ENCODE measurements at places on chromosomes 16 and 17.

- no peak for DNase-seq
Observed at GRCh38 chr16:79473456-79473855, 127.1 kb downstream of the MAF start.

- DNase-seq, result no peak
Observed at GRCh38 chr17:77324227-77324626, 183.5 kb downstream of the SEC14L1 start.

GRCh38 chr16:30967795-30968194 is 10.2 kb downstream of the SETD1A start:
- DNase-seq, result no peak

DNA sequence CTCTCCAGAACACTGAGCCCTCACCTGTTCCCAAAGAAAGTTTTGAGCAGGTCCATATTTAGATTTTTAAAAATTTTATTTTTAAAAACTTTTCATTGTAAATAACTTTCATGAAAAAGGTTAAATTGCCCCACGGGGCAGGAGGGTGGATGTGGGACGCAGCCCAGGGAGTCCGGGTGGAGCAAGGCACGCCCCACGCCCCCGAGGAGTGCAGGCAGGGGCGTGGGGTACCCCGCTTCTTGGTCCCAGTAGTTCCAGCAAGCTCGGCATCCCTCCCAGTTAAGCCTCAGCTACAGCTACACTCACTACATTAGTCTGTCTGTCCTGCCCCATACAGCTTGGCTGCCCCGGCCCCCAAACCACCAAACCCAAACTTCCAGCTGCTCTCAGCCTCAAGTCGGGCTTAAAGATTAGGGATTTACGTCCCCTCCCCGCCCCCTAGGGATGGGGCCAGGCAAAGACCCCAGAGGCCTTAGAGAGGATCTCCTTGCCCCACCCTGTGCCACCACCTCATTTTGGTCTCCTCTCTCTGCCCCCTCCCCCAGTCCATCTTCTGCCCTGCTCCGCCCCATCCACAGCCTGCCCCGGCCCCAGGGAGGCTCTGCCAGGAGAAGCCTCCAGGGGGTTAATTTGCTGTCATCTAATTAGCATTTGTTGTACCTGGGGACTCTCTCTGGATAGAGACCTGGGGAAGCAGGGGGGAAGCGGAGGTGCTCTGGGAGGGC is 4.6 kb downstream of the FOXJ1 start:
- no peak for DNase-seq

DNA sequence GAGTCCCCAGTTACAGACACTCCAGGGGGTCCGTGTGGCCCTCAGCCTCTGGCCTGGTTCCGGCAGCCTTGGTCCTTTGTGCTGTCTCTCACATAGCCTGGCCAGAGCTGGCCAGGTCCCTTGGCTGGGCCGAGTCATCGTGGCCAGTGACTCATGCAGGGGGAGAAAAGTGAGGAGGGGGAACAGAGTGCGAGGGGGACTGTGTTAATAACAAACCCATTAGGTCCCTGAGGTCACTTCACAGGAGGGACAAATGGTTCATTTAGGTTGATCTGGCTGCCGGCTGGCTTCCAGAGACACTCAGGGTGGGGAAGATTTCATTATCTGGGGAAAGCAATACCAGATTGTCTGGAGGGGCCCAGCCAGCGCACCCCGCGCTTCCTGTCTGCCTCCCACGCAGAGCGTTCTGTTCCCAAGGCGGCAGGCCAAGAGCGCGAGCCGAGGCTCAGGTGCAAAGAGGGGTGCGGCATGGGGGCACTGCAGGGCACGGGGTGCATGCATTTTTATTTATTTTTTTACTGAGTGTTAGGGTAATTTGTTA is 223.1 kb downstream of the SEC14L1 start:
- no peak for DNase-seq

GRCh38 chr17:50604513-50604912 is 30.2 kb upstream of the ABCC3 start:
- no peak for DNase-seq

- no peak for DNase-seq
Observed at GRCh38 chr17:78210111-78210510, 3.9 kb upstream of the BIRC5 start.

- no peak for DNase-seq
Observed at GRCh38 chr17:57405491-57406072, 149.3 kb downstream of the MSI2 start.

GRCh38 chr17:63514974-63515373 is 8.2 kb upstream of the KCNH6 start:
- DNase-seq, result no peak

DNA sequence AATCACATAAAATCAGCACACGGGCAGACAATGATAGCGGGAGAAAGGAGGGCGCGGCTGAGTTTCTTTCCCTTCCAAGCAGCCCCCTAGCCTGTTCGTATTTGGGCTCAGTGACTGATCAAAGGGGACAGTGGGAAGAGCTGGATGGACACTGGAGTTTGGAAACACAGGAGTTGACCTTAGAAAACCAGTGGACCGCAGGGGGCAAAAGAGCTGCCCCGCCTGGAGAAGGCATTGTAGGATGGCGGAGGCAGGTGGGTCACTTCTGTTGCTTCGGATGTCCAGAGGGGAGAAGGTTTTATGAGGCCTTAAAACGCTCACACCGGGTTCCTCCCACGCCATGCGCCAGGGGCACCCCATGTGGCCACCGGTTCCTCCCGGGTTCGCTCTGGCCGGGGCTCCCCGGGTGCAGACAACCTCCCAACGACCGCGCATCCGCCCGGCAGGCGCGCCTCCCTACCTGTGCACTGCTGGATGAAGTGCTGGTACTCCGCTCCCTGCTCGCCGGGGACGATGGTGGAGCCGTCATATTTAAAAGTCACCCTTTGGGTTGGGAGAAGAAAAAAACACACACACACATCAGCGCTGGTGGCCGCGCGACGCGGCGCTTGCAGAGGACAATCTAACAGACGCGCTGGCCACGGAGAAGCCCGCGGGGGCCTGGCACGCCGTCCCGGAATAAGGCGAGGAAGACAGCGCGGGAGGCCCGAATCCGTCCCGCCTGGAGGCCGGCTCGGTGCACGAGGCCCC is 662 bp downstream of the COTL1 start:
- no peak for DNase-seq

- no peak for DNase-seq
Observed at GRCh38 chr17:77208217-77208808, 67.5 kb downstream of the SEC14L1 start.

DNA sequence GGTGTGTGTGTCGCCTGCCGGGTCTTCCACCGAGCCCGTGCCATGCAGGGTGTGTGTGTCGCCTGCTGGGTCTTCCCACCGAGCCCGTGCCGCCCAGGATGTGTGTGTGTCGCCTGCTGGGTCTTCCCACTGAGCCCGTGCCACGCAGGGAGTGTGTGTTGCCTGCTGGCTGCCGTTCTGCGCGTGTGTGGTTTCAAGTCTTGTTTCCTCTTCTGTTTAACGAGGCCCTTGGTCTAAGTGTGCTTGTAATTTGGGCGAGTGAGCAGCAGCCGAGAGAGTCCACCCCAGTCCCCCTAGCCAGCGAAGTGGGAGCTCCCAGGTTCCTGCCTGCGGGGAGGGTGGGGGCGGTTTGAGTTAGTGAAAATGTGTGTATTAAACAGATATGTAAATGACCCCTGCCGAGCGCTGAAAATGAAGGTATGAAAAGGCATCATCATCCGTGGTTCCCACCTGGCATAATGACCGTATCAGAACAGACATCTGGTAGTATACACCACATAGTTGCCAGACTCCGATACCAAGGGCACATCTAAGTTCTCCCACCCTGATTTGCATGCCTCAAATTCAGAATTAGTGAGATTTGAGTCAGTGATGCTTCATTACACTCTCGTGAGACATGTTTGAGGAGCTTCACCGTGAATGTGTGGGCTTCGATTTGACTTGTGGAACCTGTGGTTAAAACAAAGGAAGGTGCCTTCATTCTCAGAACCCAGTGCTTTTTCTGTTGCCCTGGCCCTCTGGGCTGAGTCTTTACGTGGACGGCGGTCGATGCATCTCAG is 114.5 kb upstream of the CHMP6 start:
- DNase-seq, result peak; percentile 88

- no peak for DNase-seq
Observed at GRCh38 chr17:4634976-4635375, 6.5 kb downstream of the ALOX15 start.
